Activated CD8-positive, alpha-beta T cell treated with anti-CD3 and anti-CD28 coated beads, Interleukin-2, amount 10 ng/mL, durations not matched to agents 7 days and 5 days (primary cell): ENCODE measurements at places on chromosomes 12 and 14. TPM values are rescaled to one million over a fixed set of nuclear protein-coding genes. Genes with fewer than 3 reads are reported as not detected.
A peak's percentile ranks its signal among the peaks of the same experiment; 100 is the strongest.

GRCh38 chr12:26283046-26283445 is 87.7 kb downstream of the SSPN start:
- no peak for DNase-seq

The SLC38A4 gene
- not detected for total RNA-seq

- DNase-seq, result no peak
Measured at GRCh38 chr12:79302162-79302814, 388.5 kb downstream of the PAWR start.

DNA sequence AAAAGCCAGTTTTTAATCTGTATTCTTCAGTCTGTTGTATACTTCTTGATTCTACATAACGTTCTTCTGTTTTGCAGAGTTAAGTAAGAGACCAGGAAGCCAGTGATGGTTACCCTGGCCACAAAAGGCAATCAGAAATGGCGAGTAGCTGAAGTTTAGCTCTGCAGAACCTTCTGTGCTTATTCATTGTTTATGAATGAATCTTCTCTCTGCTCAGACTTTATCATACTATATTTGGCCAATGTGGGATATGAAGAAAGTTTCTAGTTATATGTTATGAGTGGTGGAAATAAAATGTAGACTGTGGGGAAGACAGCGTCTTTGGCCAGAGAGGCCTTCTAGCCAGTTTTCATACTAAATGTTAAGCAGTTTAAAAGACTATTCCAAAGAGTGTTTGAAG is 249.9 kb upstream of the RGS6 start:
- DNase-seq, result no peak

DNA sequence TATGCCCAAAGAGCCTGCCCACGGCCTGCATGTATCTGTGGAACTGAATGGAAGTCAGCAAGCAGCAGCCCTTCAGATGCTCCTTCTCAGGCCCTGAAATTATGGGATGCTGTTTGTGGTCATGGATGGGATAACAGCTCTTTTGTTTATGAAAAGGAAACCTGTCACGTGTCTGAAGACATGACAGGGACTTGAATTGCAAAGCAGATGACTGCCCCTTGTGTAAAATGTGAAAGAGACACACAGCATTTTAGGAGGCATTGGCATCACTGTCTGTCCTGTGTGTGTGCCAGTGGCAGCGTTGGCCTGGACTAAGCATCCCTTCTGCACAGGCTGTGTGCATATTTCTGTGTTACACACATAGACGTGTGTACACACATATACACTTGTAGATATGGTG is 192.1 kb downstream of the VRK1 start:
- DNase-seq, result no peak

The SLCO1B3 gene
- total RNA-seq, result not detected

The KRT5 gene
- not detected for total RNA-seq

The APEX1 gene
- total RNA-seq, result 142 TPM

- no peak for DNase-seq
Measured at GRCh38 chr12:131758016-131758739, 47.3 kb downstream of the SFSWAP start.

DNA sequence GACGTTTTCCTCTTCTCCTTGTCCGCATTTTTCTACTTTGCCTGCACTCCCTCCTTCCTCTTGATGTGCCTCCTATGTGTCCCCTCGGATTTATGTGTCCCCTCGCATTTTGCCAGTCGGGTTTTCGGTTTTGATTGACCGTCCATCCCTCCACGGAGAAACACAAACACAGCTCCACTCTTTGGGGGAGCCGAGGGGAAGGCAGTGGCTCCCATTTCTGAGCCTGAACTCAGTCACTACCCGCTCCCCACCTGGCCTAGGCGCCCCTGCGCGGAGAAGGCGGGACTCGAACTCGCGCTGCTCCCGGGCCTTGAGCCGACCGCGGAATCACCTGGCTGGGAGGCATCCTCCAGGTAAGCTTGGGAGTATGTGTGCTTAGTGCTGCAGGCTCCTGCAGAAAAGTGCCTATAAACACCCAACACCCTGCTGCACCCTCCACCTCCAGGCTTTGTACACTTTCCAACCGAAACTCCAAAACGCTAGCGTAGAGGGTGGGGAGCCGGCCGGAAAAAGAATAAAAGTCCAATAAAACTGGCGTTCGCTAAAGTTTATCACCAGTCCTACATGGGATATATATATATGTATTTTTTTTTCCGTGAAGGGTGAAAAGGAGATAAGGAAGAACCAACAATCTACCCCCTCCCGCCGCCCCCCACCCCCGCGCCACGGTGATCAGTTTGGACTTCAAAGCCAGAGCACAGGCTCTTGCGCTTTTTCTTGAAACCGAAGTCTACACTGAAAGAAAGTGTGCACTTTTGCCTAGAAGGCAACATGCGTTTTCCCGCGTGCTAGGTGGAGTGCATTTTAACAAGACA is 3.3 kb upstream of the CCND2 start:
- peak; percentile 57 for DNase-seq

DNA sequence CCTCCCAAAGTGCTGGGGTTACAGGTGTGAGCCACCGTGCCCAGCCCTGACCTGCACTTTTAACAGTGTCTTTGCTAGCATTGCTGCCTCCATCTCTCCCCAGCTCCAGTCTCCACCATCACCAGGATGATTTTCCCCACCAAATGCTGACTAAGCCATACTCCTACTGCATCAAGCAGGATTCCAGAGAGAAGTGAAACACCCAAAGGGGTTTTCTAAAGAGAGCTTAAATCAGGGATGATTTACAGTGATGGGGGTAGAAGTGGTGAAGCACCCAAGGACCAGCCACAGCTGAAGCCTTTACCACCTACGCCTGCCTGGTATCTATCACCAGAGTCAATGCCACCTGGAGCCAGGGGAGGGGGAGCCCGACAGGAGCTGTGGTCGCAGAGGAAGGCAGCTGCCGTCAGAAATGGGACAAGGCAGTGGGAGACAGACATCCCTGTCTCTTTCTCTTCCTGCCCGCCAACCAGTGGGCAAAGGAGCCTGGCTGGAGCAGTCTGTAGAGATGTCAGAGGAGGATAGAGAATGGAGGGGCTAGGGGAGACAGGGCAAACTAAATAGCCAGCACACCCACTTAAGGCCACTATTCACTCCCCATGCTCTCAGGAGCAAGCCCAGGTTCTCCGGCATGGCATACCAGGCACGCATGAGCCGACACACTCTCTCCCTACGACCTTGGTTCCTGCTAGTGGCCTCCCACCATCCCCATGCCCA is 22.4 kb upstream of the CD9 start:
- no peak for DNase-seq

- no peak for DNase-seq
Measured at GRCh38 chr14:74946659-74947281, 8.6 kb downstream of the PGF start.

GRCh38 chr12:46562625-46563225 is 190.2 kb upstream of the SLC38A2 start:
- DNase-seq, result no peak

GRCh38 chr12:39176356-39176755 is 266.6 kb downstream of the KIF21A start:
- no peak for DNase-seq

DNA sequence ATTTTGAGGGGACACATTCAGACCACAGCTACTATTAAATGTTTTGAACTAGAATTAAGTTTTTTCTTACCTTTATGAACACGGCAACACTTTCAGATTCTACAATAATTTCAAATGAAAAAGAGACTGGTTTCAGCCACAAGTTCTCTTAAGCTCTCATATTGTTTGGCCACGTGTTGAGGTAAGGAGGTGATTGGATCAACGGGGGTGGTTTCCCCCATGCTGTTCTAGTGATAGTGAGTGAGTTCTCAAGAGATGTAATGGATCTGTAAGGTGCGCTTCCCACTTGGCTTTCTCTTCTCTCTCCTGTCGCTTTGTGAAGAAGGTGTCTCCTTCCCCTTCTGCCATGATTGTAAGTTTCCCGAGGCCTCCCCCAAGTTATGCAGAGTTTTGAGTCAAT is 48.9 kb upstream of the DYRK2 start:
- DNase-seq, result no peak

The CLECL1 gene
- total RNA-seq, result 1.6 TPM

GRCh38 chr14:23563473-23564180 is 4.0 kb downstream of the AP1G2 start:
- no peak for DNase-seq

The ANKRD33 gene
- not detected for total RNA-seq

GRCh38 chr14:104659764-104660523 is 29.5 kb upstream of the INF2 start:
- DNase-seq, result no peak

DNA sequence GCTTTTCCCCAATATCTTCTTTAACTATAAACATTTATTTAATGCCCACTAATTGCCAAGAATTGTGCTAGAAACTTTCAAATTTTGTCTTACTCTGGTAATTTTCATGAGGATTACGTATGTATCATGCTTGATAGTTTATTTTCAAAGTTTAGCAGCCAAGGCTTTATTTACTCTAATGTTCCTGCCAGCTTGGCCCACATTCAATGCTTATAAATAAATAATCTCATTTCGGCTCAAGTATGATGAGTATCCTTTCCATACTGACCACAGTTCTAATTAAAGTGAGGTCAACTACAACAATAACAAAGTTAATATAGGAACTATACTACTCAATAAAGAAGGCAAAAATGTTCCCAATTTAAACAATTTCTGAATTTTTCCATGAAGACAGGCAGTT is 259.2 kb downstream of the MED13L start:
- no peak for DNase-seq

DNA sequence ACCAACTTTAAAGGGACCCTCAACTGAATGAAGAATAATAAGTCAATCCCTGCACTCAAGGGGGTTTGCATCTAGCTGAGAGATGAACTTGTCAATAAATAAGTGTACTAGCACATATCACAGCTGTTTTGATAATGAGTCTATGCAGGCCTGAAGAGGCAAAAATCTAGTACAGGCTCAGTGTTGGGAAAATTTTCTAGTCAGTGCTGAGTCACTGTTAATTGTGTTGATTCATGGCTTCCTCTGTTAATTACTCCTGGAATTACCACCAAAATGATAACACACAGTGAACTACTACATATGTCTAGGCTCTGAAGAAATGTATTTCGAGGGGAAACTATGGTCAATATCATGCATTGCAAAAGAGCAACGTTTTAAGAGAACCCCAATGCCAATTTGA is 18.9 kb downstream of the SNRPF start:
- DNase-seq, result no peak

- DNase-seq, result no peak
Measured at GRCh38 chr12:109670731-109671130, 42.9 kb upstream of the FAM222A start.

DNA sequence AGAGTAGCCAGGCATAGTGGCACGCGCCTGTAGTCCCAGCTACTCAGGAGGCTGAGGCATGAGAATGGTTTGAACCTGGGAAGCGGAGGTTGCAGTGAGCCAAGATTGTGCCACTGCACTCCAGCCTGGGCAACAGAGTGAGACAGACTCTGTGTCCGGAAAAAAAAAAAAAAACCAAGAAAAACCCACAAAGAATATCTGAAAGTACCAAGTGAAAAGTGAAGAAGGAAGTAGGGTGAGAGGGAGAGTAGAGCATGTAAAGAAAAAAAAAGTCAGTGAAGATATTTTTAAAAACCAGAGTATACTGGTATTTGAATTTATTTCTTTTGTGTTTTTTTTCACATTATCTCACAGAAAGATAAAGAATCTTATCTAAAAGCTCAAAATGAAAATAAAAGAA is 43.3 kb upstream of the ISM2 start:
- DNase-seq, result no peak

- DNase-seq, result no peak
Measured at GRCh38 chr12:8662593-8662992, at the start of gene MFAP5. MFAP5 (minus strand) TSS chr12:8662826; CDS start chr12:8662104, 722 bp downstream.

GRCh38 chr14:55901291-55901690 is 216.9 kb upstream of the PELI2 start:
- no peak for DNase-seq

The CIROP gene
- not detected for total RNA-seq

The KLRB1 gene
- 6.3 TPM for total RNA-seq

DNA sequence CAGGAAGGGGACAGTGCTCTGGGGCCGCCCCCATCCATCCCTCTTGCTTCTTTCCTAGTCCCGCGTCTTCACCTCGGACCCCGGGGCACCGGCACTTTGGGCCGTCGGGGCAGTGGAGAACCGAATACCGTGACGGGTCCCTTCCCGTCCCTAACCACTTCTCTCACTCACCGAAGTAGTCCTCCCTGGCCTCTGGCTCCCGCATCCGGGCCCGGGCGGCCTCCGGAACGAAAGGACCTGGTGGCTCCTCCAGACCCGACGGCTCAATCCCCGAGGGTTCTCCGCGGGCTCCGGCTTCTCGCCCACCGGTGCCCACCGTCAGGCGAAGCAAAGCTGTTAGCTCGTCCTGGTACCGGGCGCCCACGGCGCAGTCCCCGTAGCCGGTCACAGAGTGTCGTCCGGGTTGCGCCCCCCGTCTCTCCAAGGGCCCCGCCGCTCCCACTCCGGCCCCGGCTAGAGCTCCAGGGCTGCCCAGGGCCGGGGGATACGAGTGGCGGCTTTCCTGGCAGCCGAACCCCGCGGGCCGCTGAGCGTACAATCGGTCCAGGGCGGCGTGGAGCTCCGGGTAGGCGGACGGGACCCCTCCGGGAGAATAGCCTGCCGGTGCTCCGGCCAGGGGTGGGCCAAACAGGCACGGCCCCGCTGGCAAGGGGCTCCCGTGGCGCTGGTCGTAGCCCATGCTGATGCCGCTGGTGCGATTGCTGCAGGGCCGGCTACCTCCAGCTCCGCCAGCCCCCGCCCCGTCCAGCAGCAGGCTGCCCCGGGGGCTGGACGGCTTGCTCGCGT is 1.1 kb downstream of the AJUBA start:
- DNase-seq, result peak; percentile 28

GRCh38 chr14:32896979-32897697 is 41.5 kb upstream of the NPAS3 start:
- no peak for DNase-seq

The OR4E2 gene
- total RNA-seq, result not detected

DNA sequence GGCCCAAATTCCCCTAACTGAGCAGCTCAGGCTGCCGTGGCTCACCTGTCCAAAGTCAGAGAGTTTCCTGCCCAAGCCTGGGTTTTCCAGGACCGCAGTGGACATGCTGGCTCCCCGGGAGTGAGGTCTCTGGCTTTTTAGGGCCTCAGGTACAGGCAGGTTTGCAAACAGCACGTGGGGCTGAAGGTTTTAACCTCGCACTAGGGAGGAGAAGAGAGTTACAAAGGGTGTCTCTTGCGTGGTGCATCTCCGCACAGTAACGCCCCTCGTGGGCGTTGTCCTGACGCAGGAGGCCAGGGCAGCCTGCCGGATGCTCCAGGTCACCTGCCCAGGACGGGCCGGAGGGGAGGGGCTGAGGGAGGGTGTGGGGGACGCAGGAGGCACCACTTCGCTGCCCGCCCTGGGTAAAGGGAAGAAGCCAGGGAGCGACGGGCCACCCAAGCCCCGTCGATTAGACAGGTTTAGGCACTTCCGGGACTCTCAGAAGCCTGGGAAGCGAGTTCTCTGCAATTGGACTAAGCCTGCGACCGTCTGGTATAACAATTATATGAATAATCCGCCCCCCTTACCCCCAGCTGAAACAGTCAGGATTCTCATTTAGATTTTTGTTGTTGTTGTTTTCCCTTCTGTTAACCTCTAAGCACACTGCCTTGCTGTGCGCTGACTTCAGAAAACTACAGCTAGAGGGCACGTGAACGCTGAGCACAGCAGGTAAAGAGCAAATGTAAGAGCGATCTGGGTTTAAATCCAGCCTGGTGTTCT is at the start of gene PAH:
TSS of gene PAH (minus strand) at position 219 of the 762 bp plus-strand sequence. CDS start at position 105, 114 bp downstream.
- peak; percentile 21 for DNase-seq

The BCL7A gene
- 8.1 TPM for total RNA-seq

The CCDC85C gene
- total RNA-seq, result 8.9 TPM
